Stimulated activated CD8-positive, alpha-beta memory T cell treated with anti-CD3 and anti-CD28 coated beads, Interleukin-12 subunit alpha, Interleukin-12 subunit beta, amount 100 ng/mL, for 4 hours (primary cell): ENCODE measurements at places on chromosomes 4 and X.
A peak's percentile ranks its signal among the peaks of the same experiment; 100 is the strongest.

DNA sequence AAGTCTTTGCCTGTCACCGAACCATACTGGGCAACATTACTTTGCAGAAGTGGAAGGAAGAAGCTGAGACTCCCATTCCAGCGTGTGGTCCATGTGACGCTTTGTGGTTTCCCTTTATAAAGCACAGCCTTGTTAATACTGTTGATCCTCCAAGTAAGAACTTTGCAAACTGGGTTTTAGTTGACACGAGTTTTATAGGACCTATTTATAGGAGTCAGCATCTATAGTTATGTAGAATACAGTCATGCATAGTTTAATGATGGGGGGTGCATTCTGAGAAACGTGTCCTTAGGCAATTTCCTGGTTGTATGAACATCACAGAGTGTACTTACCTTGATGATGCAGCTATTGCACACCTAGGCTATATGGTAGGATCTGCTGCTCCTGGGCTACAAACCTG lies 1879.4 kb upstream of the TENM3 start:
- no peak for DNase-seq

DNA sequence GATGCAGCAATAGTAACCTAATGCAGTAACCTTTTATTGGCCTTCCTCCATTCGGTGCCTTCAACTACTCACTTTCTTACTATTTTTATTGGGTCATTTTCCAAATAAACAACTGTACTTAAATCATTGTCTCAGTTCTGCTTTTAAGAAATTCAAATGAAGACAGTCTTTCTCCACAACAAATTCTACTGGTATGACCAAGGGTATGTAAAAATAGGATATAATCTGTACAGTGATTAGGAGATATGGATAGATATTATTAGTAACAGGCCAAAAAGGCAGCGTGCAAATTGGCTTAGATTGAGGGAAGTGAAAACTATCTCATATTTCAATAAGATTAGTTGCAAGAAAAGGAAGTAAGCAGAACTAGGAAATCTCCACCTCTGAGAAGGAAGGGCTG lies 177.4 kb upstream of the PPP1R2C start:
- DNase-seq: no peak

GRCh38 chr4:15917297-15917696 lies 21.2 kb downstream of the FGFBP1 start:
- DNase-seq: no peak

GRCh38 chr4:8258552-8259212 lies 10.9 kb upstream of the HTRA3 start:
- DNase-seq: no peak

GRCh38 chr4:114673306-114673705 lies 74.7 kb downstream of the UGT8 start:
- DNase-seq: no peak

DNA sequence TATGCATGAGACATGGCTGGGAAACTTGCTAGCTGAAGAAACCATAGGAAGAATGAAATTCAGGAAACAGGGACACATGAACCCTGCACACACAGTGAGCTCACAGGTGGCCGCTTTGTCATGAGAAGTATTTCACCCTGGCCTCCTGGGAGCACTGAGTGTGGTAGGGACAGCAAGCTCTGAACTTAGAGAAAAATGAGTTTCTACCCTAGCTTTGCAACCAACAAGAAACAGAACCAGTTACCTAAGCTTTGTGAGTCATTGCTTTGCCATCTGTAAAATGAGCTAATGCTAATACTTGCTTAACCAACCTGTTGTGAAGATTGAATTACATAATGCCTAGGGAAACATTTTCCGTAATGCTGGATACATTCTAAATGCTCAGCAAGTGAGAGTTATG lies 206.6 kb upstream of the HS3ST1 start:
- no peak for DNase-seq

DNA sequence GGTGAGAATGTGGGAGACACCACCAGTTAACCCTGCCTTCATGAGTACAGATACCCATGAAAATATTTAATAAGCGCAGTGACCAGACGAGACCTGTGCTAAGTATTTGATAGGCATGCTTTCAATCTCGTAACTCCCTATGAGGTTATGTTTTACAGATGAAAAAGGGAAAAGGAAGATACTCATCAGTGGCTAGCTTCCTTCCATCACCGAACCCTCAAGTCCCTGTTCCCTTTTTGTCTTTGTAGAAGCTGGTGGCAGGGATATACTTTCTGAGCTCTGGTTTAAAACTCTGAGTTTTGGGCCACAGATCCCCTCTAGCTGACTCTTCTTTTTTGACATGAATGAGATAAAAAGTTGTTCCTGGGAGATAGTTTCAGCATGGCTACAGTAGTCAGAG lies 26.3 kb downstream of the AFF1 start:
- DNase-seq: no peak

DNA sequence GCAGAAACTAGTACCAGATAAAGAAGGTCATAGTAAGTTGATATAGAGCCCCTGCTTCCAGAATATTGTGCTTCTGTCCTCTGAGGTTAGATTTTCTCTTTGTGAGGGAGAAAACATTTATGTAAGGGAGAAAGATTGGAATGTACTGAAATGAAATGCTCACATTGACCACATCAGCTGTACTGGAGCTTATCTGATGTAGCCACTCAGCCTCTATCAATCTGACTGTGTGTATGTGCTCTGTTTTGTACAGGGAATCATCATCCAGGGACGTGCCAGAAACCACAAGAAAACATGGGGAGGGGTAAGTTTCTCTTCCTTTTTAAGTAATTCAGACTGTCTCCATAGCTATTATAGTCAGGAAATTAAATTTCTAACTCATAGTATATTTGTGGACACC lies 56.8 kb downstream of the PRRG1 start:
- no peak for DNase-seq

- no peak for DNase-seq
Observed at GRCh38 chr4:179372242-179372641, 1930.0 kb upstream of the AGA start.

- no peak for DNase-seq
Observed at GRCh38 chrX:53288189-53288588, 6.8 kb upstream of the IQSEC2 start.

DNA sequence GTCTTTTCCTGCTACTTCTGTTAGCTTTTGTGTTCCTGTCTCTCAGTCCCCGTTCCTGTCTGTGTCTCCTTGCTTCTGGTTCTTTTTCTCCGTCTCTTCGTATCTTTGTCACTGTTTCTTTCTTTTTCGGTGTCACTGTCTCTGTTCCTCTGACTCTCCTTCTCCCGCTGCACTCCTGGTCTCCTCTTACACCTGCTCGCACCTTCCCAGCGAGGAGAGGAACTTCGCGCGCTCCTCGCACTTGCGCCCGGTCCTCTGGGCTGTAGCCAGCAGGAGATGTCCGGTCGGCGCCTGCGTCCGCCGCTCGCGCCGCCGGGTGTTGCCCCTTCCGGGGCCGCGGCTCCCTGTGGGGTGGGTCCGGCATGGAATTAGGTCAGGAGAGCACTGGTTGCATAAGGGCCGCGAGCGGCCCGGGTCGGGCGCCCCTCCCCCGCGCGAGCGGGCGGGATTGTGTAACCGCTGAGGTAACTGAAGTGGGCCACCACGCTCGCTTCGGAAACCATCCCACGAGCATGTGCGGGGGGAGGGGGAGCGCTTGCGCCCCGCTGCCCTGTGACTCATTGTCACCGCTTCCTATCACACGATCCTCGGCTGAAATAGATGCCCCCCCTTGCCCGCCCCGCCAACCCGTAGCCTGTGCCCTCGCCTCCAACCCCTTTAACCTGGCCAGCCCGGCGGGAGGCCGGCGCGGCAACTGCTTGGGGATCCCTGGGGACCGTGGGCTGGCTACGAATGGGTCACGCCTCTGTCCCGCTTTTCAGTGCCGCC lies 1.6 kb downstream of the LONRF3 start:
- peak; percentile 68 for DNase-seq

- no peak for DNase-seq
Observed at GRCh38 chr4:143403553-143403820, 66.8 kb downstream of the GAB1 start.
